T-helper 22 cell (primary cell): ENCODE measurements at places on chromosomes 2 and 18.

GRCh38 chr18:74748809-74749208 lies 151.1 kb downstream of the ZNF407 start:
- DNase-seq: no peak

DNA sequence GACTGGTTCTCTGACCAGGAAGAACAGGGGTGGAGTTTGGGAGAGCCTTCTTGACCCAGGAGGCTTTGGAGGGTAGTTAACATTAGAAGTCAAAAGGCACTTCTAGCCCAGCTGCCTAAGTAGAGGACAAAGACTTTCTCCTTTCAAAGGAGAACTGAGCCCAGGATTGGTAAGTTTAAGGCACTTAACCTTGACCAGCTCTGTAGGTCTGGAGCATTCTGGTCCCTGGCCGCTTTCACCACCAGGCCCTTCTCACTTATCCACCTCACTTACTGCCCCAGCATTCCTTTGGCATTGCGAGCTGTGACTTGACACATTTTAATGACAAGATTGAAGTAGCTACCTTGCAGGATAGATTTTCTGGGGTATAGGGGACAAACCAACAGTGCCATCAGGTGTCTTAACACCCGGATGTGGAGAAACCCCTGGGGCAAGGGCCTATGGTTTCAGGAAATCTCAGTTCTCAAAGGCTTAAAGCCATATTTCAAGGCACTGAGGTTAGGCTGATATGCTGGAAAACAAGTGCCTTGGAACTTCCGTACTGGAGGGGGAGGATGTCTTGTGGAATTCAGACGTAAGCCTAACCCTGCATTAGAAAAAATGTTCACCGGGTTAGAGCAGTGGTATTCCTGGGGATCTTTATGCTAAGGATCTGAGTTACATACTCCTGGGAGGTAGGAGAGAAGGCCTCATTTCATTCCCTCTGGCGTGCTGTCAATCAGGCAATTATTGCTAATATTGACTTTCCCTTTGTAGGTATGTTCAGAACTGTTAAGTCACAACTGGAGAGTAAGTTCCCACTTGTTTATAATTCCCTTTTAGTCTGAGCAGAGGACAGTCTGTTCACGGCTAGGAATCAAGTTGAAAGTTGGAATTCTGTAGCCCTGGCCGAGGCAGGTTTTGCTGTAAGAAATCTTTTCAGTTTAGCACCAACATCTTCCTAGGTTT lies 4.3 kb downstream of the C2orf68 start:
- DNase-seq: no peak

DNA sequence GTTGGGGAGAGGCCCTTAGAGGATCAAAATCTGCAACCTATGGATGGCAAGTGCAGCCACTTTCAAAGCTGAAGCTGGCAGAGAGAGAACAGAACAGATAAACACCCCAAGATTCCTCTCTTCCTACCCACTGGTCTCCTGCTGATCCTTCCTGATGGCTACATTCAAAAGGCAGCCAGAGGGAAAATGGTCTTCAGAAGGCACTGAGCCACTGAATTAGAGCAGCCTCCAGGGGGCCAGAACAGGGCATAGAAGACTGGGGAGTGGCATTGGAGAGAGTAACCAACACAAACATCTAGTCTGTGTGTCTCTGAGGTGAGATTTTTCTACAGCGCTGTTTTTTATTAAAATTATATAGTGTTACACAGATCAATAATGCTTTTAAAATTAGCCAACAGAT lies 432.6 kb downstream of the PARD3B start:
- no peak for DNase-seq

- no peak for DNase-seq
Observed at GRCh38 chr18:31667185-31667584, 17.2 kb downstream of the B4GALT6 start.

GRCh38 chr18:48105317-48105716 lies 174.9 kb upstream of the SMAD2 start:
- no peak for DNase-seq

GRCh38 chr18:63528863-63529492 lies 13.2 kb upstream of the SERPINB12 start:
- DNase-seq: no peak

- no peak for DNase-seq
Observed at GRCh38 chr18:62033207-62033606, 140.4 kb upstream of the RNF152 start.

GRCh38 chr2:74537140-74537539 lies 7.4 kb downstream of the HTRA2 start:
- DNase-seq: no peak

- DNase-seq: no peak
Observed at GRCh38 chr18:40932862-40933261, 1022.2 kb upstream of the PIK3C3 start.

DNA sequence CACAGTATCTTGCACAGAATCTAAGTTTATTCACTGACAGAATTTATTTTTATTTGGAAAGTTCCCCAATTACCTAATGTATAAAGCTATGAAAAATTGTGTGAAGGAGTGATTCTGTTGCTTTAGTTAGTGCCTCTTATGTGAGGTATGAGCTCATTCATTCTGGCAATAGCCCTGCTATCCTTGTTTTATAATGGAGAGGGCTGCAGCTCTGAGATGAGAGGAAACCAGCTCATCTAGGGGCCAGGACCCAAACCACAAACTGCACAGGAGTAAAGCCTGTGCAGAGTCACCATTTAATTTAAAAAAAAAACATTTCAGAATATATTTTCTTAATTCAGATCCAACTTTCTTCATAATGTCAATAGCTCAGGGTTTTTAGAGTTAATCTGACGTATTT lies 383.0 kb downstream of the TMEM182 start:
- DNase-seq: no peak

DNA sequence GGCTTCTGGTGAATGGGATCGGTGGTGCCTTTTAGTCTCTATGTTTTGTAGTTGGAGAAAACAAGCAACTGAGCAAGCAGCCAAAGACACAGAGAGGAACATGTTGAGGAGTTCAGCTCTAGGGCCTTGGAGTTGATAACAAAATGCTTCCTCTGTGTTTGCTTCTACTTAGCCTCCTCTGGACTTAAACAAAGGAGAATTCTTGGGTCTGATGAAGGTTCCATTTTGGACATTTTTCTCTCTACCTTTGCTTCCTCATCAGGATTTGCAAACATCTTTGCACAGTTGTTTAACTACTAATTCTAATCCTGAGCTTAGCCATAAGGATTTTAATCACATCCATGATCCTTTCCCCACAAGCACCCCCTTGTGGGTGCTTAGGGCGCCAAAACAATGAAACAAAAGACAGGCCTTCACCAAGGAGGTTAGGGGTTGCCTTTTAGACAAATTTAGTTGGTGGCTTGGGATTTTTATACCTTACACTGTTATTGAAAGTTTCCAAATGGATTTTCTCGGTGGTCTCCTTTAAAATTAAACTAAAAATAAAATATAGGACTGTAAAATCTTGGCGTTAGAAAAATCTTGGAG lies 148.5 kb upstream of the SATB2 start:
- no peak for DNase-seq
